ENCODE measurements at places on chromosomes 1 and 21. TPM values are rescaled to one million over a fixed set of nuclear protein-coding genes. Genes with fewer than 3 reads are reported as not detected.

CHODL gene
- 4.7 TPM for polyA plus RNA-seq

- DNase-seq, result no peak
Measured at GRCh38 chr1:236688705-236689104, 2.4 kb downstream of the ACTN2 start.

DNA sequence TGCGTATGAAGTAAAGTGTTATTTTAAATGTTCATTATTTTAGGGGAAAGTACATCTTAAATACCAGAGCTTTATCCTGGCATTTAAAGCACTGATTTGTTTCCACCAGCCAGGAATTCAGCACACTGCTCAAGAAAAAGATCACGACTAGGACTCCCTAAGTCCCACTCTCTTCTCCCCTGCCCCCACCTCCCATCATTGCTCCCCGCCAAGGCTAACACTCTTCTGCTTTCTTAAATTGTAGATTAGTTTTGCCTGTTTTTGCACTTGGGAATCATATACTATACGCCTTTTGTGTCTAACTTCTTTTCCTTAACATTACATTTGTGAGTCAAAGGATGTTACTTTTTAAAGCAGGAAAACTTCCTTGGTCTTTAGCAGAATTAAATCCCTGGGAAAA, 37.5 kb upstream of the C1orf105 start:
- no peak for DNase-seq

KCNH1 gene
- 0.26 TPM for polyA plus RNA-seq

DNA sequence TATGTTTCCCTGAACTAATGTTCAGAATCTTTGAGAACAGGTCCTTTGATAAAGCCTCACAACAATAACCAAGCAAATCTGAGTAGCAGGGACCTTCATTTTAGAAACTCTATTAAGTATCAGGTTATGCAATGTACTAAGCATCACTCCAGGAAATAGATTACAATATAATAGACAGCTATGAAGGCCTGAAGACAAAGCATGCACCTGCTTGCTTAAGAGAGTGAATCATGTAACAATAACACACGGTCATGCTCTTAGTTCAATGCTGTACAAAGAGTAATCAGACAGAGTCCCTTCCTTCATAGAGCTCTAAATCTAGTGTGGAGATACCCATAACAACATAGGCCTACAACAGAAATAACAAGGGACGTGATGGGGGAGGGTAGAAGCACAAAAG, 8.1 kb upstream of the CMPK1 start:
- no peak for DNase-seq

- DNase-seq, result no peak
Measured at GRCh38 chr21:16258844-16259611, 529.2 kb downstream of the USP25 start.

- no peak for DNase-seq
Measured at GRCh38 chr1:66386712-66387111, 147.2 kb upstream of the SGIP1 start.

DNA sequence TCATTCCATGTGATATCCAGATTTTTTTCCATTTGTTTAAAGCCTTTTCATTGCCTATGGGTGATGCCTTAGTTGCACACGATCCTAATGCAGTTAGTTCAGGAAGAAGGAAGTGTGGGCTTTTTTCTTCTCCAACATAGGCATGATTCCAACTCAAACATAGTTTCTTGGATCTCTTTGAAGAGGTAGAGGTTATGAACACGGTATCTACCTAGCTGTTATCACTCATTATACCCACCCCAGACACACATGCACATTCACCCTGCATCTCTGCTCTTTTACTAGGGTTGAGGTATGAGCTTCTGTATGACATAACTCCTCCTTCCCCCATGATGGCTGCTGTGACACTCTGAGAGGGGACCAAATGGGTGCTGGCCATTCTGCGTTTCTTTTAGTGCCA, 122.1 kb upstream of the ZNF648 start:
- no peak for DNase-seq

DNA sequence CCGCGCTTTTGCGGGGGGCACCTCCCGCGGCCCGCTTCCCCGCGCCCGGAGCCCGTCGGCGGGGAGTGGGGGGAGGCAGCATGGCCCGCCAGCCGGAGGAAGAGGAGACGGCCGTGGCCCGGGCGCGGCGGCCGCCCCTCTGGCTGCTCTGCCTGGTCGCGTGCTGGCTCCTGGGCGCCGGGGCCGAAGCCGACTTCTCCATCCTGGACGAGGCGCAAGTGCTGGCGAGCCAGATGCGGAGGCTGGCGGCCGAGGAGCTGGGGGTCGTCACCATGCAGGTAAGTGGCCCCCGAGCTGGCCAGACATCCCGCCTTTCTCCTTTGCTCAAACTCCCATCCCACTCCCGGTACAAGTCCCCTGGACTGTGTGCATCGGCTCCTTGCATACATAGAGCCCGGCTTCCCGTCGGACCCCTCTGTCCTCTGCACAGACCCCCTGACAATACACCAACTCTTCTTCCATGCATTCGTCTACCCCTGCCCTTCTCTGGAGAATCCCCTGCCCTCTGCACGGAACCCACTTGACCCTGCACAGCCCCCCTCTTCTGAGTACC, 812 bp downstream of the CACHD1 start:
- DNase-seq, result no peak

GRCh38 chr1:223246476-223247112, 103.5 kb upstream of the TLR5 start:
- no peak for DNase-seq

DNA sequence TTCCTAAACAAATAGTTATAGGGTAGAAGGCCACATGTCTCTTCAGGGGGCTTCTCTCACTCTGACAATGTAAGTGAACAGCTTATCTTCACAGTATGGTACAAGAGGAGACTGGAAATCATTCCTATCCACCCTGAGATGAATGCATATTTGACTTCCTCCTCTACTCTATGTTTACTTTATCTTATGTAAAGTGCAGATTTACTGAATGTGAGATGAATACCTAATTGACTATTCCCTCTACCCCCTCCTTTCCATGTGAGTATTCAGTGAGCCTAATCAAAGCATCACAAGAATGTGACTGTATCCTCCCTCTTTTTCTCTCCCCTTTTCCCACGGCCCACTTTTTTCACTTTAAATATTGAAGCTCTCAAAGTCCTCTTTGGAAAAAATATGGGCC, 132.5 kb downstream of the BACH1 start:
- no peak for DNase-seq

PLA2G2A gene
- polyA plus RNA-seq, result not detected

SAMD13 gene
- polyA plus RNA-seq, result 5.6 TPM

- DNase-seq, result no peak
Measured at GRCh38 chr21:14630556-14631069, 84.5 kb upstream of the SAMSN1 start.

- no peak for DNase-seq
Measured at GRCh38 chr1:182962554-182963115, 9.7 kb upstream of the SHCBP1L start.

Data from left renal pelvis (tissue), 4 donors.